ENCODE measurements at places on chromosomes 4 and X.

DNA sequence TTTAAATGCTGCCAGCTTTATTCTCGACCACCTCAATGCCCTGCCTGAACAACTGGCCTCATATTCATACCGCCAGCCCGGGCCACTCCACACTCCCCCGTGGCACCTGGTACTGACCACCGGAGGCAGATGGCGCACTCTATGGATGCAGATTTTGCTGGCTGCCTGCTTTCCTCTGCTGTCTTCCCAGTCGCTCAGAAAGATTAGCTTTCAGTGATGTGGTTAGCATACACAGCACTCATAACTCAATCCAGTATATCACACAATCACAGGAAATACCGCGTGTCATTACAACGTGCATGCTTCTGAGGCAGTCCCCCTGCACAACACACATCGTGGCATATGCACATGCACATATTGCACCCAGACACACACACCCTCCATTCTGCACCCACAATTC, 147.2 kb upstream of the BCOR start:
- DNase-seq: no peak

DNA sequence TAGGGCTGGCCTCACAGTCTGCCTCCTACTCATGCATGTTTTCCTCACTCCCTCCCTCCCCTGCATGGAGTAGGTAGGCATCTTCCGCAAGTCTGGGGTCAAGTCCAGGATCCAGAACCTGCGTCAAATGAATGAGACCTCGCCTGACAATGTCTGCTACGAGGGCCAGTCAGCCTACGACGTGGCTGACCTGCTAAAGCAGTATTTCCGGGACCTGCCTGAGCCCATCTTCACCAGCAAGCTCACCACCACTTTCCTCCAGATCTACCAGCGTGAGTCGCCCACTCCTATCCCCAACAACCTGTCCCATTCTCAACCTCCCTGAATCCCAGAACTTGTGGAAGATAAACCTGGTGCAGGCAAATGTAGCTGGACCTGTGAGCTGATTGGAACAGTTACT, 73.4 kb downstream of the STARD8 start:
- DNase-seq: no peak

DNA sequence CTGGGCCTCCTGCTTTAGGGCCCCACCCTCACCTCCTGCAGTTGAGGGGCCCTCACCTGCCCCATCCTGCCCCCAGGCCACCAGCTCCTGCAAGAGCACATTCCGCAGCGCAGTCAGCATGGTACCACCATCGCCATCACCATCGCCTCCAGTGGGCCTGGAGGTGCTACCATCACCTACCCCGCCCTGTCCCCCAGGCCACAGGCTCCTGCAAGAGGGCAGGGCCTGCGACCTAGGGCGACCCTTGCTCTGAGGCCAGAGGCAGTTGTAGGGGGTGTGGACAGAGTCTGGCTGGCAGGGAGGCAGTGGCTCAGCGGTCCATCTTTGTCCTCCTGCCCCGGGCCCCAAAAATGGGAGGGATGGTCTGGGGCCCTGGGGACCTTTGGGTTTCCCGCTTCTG, 3.9 kb upstream of the HAUS7 start:
- no peak for DNase-seq

GRCh38 chr4:60913002-60913401, 287.1 kb upstream of the ADGRL3 start:
- DNase-seq: no peak

DNA sequence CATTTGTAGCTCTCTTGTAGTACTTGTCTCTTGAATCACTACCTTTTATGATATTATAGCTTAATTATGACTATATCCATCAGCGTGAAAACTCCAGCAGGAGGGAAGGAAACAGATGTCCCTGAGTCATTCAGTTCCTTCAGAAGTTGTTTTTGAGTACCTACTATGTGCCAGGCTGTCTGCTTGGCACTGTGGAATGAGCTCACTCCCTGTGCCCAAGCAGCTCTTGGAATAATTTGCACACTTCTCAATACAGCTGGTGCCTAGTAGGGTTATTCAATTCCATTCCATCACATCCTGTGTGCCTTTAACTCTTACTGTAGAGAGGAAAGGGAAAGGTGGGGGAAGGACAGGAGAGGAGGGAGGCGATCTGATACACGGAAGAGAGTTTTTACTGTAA, 77.1 kb downstream of the NFKB1 start:
- no peak for DNase-seq

- no peak for DNase-seq
Observed at GRCh38 chr4:148097801-148098200, 344.4 kb downstream of the NR3C2 start.

DNA sequence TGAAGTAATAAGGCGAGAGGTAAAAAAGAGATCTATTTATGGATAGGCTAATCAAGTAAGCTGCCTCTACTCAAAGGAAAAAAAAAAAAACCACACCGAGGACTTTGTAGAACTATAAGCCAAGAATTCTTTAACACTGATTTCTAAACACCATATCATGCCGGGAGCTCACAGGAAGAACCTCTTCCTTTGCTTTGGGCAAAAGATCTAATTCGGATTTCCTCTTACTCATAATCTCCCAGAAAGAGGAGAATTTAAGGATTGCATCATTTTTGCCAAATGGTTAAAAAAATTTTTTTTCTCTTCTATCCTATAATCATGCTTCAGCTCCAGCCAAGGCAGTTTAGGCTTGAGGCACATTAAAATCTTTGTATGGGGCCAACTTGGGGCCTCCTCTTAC, 95.5 kb downstream of the ZNF827 start:
- no peak for DNase-seq

DNA sequence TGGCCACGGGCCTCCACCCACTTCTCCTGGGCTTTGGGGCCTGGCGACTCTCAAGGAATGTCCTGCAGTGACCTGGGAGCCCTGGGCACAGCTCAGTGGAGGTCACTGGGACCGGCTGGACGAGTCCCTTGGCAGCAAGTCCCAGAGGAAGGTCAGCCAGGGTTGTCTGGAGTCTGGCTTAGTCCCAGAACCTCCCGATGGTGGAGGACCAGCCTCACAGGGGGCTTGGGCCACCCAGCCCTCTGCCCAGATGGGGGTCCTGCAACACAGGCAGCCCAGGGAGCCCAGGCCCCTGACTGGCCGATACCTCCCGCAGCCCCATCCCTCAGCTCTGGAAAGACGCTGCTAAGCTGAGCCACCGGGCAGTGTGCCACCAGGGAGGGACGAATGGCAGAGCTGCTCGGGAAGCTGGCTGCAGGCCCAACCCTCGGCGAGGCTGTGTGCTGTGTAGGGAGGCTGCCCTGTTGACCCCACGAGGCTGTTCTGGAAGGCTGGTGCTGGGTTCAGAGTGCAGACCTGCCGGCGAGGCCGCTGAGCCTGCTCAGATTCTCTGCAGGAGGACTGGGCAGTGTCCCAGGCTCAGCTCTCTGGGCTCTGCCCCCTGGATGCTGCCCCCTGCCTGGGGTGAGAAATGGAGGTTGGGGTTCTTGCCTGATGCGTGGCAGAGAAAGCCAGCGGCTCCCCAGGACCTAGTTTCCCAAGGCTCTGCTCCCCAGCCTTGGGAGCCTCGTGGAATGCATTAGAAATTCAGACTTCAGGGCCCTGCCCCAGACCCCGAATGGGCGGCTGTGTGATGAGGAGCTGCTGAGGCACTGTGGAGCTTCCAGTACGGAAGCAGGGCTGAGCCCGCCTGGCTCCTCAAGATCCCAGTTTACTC, 61.7 kb downstream of the ADRA2C start:
- no peak for DNase-seq

- no peak for DNase-seq
Observed at GRCh38 chrX:71536285-71536684, 3.4 kb downstream of the OGT start.

GRCh38 chr4:158652920-158653319, 18.8 kb downstream of the C4orf46 start:
- DNase-seq: no peak

GRCh38 chr4:137635601-137636000, 103.3 kb upstream of the PCDH18 start:
- no peak for DNase-seq

DNA sequence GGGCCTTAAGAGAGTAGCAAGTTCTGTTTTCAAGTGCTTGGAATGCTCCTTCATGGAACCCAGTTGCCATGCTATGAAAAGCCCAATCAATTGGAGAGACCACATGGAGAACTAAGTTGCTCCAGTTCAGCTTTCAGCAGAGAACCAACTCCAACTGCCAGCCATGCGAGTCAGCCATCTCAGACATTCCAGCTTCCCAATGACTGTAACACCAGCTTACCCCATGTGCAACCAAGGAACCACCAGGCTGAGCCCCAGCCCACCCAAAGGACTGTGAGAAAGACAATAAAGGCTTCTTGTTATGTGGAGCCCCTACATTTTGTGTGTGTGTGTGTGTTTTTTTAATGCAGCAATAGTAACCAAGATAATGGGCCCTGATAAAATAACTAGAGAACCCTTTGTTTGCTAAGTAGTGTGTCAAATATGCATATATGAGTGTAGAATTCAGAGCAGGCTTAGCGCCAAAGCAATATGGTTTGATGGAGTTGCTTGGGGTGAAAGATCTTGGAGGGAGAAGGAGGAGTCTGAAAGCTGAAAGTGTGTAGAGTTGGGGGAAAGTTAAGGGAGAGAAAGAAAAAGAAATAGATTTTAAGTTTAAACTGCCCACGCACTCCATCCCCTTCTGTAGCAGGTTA, 35.0 kb upstream of the CCKAR start:
- no peak for DNase-seq

GRCh38 chrX:112279940-112280339, 197.4 kb upstream of the TRPC5 start:
- no peak for DNase-seq

DNA sequence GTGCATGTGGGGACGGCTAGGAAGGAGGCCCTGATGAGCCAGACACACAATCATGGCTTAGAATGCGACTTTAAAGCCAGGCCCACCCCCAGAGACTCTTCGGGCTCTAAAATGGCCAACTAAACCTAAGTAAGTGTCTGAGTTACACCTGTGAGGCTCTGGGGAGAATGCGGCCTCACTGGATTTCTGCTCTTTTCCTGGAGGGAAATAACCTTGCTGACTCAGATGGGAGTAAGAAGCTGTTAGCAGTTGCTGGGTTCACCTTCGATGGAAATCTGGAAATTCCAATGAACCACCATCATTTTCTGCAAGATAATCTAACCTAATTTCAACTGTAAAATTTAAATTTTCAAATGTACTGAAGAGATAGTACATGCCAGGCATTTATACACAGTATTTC, 97.6 kb upstream of the MAML3 start:
- DNase-seq: no peak

DNA sequence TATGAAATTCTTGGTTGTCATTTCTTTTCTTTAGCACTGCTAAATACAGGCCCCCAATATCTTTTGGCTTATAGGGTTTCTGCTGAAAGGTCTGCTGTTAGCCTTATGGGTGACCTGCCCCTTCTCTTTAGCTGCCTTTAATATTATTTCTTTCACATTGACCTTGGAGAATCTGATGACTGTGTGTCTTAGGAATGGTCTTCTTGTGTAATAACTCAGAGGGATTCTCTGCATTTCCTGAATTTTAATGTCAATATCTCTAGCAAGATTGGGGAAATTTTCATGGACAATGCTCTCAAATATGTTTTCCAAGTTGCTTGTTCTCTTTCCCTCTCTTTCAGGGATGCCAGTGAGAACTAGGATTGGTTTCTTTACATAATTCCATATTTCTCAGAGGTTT, 292.4 kb downstream of the SLC7A11 start:
- DNase-seq: no peak

DNA sequence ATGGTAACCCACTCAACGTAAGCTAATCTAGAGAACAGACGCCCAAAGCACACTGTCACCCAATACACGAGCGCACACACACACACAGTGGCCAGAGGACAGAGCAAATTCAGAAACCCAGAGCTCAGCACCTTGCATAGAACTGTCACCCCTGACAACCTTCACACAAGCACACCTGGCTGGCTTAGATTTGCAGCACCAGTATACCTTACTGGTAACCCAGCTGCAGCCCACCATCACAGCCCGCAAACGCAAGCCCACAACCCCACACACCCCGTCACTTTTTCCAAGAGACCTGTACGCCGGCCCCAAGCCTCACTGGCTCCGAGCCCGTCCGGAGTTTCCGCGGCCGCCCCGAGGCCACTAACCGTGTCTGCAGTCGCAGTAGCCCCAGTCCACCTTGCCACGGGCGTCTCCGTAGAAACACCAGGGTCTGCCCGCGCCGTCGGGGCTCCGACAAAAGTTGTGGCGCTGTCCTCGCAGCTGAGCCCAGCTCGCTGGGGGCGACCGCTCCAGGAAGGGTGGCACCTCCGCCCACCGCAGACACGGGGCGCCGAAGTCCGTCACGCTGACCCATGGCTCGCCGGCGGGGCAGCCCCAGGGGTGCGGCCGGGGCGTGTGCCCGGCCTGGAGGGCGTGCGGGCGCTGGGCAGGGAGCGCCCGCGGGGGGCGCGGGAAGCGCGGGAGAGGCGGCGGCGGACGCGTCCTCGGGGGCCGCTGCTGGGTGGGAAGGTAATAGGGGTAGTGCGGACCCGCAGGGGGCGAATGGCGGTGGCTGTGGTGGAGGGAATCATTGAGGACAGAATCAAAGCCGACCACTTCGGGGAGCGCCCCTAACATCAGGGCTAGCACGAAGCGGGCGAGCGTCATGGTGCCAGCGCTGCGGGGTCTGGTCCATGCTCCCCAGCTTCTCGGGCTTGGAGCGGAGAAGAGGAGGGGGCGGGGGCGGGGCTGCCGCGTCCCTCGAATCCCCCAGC, 664 bp downstream of the PRSS12 start:
- no peak for DNase-seq

DNA sequence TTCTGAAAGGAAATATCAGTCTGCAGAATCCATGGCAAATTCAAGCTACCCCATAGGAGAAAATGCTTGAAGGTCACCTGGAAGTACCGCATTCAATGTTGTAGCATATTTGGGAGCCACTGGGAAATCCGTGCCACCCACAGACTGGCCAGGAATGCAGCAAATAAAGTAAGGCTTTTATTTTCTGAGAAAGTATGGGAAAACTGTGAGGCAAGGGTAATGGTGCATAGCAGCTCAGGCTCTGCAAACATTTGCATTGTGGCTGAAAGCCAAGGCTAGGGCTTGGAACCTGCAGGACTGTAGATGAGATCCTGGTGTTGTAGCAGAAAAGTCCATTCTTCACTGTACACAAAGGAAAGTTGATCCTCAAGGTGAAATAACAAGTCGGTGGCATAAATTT, 450.9 kb upstream of the NR3C2 start:
- no peak for DNase-seq

GRCh38 chr4:9949573-9949972, 71.7 kb downstream of the SLC2A9 start:
- DNase-seq: no peak

GRCh38 chrX:27797575-27797974, 10.2 kb upstream of the MAGEB10 start:
- no peak for DNase-seq

DNA sequence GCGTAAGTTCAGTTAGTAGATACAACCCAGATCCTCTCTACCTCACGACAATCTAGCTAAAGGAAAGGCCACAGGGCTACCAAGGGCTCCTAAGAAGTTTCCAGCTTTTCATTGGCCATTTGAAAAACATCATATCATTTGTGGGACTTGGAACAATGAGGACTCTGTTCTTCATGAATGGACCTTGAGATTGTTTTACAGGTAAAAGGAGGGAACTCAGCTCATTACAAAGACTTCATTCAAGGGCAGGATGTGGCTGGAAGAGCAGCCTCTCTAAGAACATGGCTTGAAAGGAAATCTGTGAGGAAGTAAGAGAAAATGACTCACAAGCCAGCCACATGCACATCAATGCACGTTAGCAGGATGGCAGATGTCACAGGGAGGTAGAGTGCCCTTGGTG, 105.9 kb upstream of the SLC7A11 start:
- no peak for DNase-seq

- DNase-seq: no peak
Observed at GRCh38 chr4:33831442-33832066, 2412.8 kb downstream of the ARAP2 start.

GRCh38 chr4:95601356-95601755, 52.6 kb upstream of the UNC5C start:
- no peak for DNase-seq

Measured in stimulated activated CD8-positive, alpha-beta memory T cell treated with anti-CD3 and anti-CD28 coated beads, Interleukin-7, amount 100 ng/mL, for 48 hours (primary cell).